ENCODE measurements at places on chromosomes 2 and 18.

GRCh38 chr2:32942793-32943485, 3.8 kb upstream of the LTBP1 start:
- no peak for DNase-seq

DNA sequence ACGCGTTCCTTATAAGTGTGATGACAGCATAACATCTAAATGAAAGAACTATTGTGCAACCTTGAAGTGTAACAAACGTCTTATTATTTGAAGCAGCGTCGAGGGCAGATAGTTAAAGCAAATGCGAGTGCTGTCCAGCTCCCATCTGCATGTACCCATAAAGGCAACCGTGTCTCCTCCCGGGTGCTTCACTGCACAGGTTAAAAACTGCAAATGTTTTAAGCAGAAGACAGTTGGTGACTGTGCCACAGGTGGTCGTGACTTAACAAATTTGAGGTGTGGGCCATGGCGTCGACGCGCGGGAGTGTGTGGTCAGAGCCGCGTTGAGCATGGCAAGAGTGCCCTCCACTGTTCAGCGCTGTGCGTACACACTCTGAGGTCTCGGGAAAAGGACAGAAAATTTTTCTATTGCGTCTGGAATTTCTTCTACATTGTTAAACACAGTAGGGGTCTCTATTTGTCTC, 6.4 kb downstream of the SALL3 start:
- no peak for DNase-seq

DNA sequence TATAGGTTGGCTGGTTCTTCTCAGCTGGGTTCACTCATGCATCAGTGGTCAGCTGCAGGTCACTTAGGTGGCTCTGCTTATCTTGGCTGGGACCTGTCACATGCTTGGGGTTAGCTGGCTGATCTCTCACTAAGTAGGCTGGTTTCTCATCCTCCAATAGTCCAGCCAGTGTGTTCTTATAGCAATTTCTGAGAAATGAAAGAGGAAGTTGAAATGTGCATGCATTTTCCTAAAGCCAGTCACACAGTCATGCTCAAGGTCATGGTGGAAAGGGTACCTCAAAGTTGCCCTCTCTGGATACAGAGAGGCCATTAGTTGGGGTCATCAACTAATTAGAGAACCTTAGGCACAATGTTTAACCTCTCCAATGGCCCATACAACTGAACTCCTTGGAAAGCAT, 64.4 kb downstream of the KLHL29 start:
- DNase-seq, result no peak

- no peak for DNase-seq
These were observed 110.3 kb downstream of the SMAD7 start for GRCh38 chr18:48840491-48840877.

DNA sequence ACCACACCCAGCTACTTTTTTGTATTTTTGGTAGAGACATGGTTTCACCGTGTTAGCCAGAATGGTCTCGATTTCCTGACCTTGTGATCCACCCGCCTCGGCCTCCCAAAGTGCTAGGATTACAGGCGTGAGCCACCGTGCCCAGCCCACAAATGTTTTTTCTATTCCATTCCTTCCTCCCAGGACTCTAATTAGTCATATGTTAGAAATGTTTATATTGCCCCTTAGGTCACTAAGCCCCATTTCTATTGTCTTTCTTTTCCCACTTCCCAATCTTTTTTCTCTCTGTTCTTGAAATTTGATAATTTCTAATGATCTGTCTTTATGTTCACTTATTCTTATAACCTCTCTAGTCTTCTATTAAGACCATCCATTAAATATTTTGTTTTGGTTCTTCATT, 31.3 kb upstream of the CDCA7 start:
- no peak for DNase-seq

- DNase-seq, result no peak
These were observed 801.1 kb upstream of the RAB6C start for GRCh38 chr2:129178356-129178755.

GRCh38 chr2:19673213-19673791, 228.5 kb downstream of the TTC32 start:
- DNase-seq, result no peak

GRCh38 chr2:178863130-178863855, 56.1 kb upstream of the TTN start:
- no peak for DNase-seq

- no peak for DNase-seq
These were observed 178.9 kb upstream of the NABP1 start for GRCh38 chr2:191499050-191499449.

DNA sequence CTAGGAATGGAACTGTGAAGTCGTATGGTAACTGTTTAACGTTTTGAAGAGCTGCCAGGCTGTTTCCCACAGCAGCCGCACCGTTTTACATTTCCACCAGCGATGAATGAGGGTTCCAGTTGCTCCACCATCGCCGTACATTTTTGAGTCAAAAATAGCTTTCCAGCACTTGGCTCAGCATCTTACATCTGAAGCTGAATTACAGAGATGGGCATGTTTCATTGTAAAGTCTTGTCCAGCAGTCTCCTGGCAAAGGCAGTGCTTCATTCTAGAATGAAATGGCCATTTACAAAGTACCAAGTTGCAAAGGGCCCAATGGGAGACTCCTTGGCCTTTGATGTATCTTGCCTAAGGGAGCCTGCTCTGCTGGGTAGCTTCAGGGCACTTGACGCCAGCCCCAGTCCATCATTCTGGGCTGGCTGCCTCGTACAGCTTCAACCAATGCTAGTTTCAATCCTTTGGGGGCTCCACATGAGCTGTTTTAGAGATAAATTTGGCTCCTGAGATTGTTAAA, 45.1 kb downstream of the ATIC start:
- DNase-seq, result no peak

DNA sequence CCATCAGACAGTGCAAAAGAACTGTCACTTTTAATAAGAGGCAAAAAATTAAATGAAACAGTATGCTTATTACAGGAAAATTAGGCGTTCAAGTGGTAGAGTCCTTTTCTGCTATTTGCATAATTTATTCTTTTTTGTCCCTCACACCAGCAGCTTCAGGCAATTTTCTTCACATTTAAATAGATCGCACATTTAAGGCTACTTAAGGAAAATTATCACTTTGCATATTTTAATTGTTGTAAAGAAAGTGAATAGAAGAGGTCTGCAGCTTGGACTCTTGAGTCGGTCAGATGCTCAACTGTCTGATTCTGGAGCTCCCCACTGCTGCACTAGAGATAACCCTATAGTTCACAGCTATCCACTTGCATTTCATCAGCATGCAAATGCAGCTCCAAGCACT, 141.3 kb downstream of the FIGN start:
- no peak for DNase-seq

GRCh38 chr2:240355001-240355891, 80.2 kb upstream of the GPC1 start:
- DNase-seq, result no peak

GRCh38 chr2:16613539-16614011, 52.1 kb downstream of the CYRIA start:
- no peak for DNase-seq

- no peak for DNase-seq
These were observed 10.8 kb downstream of the PASK start for GRCh38 chr2:241138471-241138870.

DNA sequence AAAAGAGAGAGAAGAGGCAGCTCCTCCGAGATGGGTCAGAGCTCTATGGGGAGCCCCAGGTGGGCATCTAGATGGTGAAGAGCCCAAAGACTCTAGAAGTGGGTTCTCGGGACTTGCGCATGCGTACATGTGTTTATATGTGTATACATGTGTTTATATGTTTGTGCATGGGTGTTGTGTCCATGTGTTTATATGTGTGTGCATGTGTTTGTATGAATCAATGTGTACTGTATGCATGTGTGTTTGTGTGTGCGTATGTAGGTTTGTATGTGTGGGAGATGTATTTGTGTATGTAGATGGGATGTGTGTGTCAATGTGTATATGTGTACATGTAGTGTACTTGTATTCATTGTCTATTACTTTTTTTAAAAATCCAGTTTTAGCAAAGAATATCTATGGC, 25.6 kb downstream of the DNPEP start:
- no peak for DNase-seq

DNA sequence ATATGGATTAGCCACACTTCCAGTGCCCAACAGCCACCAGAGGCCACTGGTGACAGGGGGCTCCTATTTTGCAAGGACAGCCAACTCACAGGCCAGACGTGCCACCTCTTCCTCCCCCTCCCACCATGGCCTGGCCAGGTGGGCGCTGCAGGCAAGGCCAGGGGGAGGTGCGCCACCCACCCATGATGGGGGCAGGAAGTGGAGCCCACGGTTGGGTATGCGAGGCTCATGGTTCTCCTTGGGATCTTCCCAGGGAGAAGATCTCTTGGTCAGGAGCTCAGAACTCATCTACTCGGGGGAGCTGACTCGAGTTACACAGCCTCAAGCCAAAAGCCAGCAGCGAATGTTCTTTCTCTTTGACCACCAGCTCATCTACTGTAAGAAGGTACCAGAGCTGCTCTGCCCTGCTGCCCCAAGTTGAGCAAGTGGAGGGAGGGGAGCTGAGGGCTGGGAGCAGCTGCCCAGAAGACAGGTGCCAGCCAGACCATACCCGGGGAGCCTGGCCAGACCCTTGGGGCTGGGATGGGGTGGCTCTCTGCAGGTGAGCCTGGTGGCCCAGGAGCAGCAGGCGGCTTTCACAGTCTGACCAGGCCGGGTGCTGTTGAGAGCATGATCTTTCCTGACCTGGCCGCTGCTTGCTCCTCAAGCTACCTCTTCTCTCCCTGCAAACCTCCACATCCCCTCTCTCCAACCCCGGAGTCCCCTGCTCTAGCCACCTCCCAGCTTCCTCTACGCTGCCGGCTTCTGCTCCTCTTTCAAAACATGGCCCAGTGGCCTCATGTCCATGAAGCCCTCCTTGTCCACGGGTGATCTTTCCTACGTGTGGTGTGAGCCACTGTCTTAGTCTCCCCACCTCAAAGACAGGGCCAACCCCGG, 49.8 kb downstream of the FAM168B start:
- no peak for DNase-seq

All from stimulated activated CD4-positive, alpha-beta T cell treated with anti-CD3 and anti-CD28 coated beads, Interleukin-1b, Interleukin-23, amount 100 ng/mL, for 48 hours (primary cell).